ENCODE measurements at places on chromosomes 12 and 14.

GRCh38 chr12:3772380-3772779 is 19.5 kb upstream of the CRACR2A start:
- no peak for DNase-seq

DNA sequence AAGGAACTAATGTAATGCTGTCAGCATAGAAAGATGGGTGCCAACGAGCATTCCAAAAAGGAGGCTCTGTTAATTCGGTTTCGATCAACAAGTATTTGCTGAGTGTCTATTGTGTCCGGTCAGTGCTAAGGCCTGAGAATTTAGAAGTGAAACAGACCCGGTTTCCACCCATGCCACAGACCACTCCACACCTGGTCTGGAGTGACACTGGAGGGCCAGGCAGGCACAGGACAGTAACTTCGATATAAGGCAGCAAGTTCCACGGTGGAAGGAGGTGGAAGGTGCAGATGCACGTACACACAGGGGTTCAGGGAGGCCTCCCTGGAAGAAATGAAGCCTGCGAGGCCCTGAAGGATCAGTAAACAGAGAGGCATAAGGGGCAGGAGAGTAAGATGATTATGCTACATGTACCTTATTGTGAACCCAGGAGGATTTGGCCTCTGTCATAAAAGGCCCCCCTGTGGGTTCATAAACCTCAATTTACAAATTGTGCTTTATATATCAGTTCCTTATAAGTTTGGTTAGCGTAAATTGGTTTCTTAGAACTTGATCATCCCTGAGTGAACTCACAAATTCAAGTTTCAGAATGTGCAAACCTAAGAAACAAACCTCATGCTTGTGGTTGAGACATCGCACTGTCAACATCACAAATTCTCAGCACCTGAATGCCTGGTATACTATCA is 25.9 kb downstream of the SSH1 start:
- no peak for DNase-seq

- DNase-seq, result no peak
Measured at GRCh38 chr12:101855976-101856375, 21.4 kb upstream of the DRAM1 start.

GRCh38 chr14:93986955-93987354 is 10.1 kb upstream of the CCDC197 start:
- DNase-seq, result no peak

DNA sequence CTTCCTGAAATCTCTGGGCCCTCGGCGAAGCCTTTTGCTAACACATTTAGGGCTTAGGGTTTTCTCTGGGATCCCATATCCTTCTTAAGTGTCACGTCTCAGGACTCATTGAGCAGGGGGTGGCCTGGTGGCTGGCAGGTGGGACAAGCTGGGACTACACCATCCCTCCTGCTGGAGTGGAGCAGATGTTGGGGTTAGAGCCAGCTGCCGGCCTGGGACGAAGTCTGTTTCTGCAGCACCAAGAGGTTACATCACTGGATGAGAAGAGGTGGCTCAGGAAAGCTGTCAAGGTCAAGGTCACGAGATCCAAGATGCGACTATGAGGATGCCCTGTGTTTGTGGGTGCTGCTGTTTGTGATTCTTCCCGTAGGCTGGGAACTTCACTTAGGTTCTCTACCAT is 16.3 kb downstream of the SMCO2 start:
- no peak for DNase-seq

- DNase-seq, result no peak
Measured at GRCh38 chr12:97560786-97561618, 98.4 kb downstream of the RMST start.

DNA sequence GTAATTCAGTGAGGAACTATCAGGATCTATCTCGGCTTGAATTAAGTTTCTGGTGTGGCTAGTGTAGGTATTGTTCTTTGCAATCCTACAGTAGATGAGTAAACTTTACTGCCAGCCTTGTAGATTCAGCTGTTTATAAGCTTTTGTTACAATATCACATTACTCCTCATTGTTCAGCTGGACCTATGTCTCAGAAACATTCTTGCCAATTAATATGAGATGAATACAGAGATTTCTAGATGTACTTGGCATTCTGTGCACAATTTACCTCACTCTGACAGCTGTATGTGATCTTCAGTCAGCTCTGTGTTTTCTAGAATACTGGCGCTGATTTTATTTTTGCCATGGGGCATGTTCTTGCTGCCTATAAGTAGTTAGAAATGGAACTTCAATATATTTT is 55.7 kb downstream of the METTL25 start:
- DNase-seq, result no peak

GRCh38 chr12:89521364-89522223 is 3.0 kb downstream of the GALNT4 start:
- no peak for DNase-seq

- no peak for DNase-seq
Measured at GRCh38 chr14:75539561-75540478, 17.6 kb downstream of the BATF start.

GRCh38 chr12:82504409-82504808 is 146.1 kb downstream of the METTL25 start:
- DNase-seq, result no peak

DNA sequence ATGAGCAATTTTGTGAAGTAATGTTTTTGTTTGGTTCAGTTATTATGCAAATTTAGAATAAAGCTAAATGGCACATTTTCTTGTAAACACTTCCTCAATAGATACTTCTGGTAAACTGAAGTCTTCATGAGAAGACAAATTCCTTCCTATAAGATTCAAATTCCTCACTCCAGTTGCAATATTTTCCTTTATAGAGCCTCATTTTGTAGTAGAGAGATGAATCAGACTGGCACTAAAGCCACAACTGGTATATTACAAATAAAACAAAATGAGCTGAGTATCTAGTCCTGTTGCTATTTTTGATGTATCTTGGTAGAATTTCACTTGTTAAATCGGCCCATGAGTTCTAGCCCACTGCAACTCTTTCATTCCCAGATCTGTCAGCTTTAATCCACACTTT is 5.5 kb downstream of the LGR5 start:
- DNase-seq, result no peak

- peak; percentile 19 for DNase-seq
Measured at GRCh38 chr12:102462795-102463465, 17.4 kb downstream of the IGF1 start.

DNA sequence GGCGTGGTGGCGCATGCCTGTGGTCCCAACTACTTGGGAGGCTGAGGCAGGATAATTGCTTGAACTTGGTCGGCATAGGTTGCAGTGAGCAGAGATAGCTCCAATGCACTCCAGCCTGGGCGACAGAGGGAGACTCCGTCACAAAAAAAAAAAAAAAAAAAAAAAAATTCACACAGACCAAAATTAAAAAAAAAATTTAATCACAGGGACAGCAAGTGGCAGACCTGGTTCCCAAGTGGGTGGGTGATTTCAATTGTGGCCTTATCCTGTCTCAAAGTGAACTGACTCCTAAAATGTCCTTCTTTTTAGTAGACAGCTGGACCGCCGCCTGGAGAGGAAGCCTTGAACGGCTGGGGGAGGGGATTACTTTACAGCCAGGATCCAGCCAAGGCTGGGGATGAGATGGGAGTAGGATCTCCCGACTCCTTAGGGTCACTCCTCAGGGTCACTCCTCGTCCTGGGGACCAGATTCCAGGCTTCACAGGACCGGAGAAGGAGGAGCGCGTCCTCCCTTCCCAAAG is 1.5 kb upstream of the KCNH3 start:
- no peak for DNase-seq

DNA sequence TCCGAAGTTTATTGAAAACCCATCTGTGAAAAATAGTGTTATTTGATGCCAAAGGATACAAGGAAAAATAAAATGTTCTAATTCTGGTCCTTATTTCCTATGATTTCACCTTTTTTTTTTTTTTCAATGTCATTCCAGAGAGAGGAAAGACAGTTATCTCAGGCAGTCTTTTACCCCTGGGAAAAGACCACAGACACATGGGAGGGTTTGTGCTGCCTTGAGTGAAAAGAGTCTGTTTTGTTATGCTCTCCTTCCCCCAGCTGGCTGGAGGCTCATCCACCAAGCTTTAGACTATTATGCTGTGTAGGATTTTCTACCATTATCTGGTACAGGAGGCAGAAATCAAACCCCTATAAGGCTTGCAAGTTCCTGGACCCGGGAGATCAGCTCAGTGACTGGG is 151.8 kb downstream of the CRADD start:
- no peak for DNase-seq

DNA sequence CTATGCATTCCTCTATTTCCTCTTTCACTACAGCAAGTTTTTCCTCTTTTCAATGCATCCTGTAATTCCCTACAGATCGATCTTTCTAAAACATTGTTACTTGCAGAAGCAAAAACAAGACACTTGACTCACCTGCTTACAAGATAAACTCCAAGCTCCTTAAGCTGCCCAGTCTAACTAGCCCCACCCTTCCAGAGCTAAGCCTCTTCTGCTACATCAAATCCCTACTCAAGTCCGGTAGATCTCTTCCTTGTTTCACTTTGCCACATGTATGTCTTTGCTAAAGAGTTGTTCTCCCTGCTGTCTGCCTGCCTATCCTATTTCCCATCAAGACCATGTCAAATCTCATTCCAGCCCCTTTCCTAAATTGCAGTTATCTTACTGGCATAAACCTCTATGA is 724.8 kb downstream of the C12orf50 start:
- no peak for DNase-seq

- DNase-seq, result no peak
Measured at GRCh38 chr14:34036319-34036766, 85.5 kb upstream of the EGLN3 start.

DNA sequence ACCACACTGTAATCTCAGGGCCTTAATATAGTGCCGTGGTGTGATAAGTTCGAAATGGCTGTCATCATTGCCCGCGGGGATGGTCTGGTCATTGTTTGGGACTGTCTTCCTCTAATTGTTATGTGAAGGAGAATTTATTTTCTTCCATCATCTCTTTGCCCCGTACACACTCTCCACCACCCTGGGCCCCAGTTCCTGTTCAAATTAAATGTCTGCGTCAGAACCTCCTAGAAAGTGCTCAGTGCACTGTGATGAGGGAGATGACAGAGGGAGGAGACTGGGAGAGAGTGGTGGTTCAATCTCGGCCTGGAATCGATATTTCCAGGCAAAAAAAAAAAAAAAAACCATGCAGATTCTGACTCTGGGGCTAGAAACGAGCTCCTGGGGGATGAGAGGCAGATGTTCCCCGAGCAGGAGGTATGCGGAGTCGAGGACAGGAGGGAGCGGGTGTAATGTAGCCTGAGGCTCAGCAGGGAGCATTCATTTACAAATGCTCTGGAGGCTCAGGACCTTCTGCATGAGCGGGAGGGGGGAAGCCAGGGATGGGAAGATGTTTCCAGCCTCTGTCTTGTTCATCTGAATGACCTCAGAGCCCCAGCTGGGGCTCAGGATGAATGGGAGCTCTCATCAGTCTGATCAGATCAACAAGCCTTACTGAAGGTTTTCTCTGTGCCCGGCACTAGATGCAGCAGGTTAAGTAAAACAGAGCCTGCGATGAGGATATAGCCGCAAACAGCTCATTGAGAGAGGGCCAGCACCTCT is 219.5 kb downstream of the TBX5 start:
- DNase-seq, result no peak

GRCh38 chr14:64444984-64445845 is 20.1 kb upstream of the AKAP5 start:
- DNase-seq, result peak; percentile 48

- DNase-seq, result no peak
Measured at GRCh38 chr14:103463149-103463548, 59.5 kb downstream of the CKB start.

- DNase-seq, result no peak
Measured at GRCh38 chr14:87323191-87323590, 669.8 kb downstream of the GALC start.

Data from fibroblast of skin of left biceps (primary cell).